Omental fat pad (tissue), 4 donors: ENCODE measurements at places on chromosomes 2 and 18.

DNA sequence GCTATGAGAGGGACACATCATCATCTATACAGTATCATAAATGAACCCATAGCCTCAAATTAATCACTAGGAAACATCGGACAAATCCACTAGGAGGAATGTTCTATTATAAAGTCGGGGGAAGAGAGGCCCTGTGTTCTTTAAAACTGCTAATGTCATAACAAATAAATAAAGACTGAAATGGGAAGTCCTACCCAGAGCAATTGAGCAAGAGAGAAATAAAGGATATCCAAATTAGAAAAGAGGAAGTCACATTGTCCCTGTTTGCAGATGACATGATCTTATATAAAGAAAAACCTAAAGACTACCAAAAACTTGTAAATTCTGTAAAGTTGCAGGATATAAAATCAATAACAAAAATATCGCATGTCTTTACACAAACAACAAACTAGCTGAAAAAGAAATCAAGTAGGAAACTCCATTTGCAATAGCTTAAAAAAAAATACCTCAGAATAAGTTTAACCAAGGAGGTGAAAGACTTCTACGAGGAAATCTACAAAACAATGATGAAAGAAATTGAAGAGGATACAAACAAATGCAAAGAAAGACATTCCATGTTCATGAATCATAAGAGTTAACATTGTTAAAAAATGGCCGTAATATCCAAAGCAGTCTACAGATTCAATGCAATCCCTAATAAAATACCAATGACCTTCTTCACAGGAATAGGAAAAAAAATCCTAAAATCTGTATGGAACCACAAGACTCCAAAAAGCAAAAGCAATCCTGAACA, 30.6 kb downstream of the RTN4 start:
- DNase-seq: no peak

DNA sequence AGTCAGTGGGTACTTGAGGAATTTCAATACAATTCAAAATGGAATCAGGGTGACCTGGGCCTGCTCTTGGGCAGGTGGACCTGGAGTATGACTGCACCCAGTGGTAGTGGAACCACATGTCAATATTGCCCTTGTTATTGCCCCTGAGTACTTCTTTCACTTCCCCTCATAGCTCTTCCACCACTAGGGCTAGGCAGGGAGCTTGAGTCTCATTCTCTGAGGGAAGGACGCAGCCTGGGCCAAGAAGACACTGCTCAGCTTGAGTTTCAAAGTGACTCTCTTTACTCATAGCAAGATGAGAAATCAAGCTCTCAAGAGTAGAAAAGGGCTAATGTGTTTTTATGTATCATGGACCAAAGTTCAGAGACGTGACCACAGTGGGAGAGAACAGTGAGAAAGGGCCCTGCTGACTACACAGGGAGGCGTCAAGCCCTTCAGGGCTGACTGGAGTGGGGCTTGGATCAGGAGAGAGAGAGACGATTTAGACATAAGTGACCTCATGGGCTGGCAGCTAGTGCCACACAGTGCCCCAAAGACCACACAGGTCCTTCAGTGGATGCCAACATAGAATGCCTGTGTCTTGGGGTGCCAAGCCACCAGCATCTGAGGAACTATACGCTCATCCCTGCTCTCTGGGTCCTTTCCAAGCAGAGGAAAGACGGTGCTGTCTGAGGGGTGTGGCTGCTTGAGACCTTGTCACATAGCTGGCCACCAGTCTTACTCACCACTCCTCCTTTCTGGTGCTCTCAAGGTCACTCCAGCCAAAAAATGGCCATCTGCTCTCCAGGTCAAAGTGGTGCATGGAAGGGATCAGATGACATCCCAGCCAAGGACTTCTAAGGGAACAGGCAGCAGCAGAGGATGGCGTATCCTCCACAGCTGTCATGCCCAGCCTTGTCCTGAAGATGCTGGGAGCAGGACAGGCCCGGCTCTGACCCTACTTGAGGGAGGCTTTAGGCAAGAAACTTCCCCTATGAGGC, 13.0 kb downstream of the PTMA start:
- DNase-seq: no peak

GRCh38 chr2:225010804-225011203, 31.5 kb downstream of the DOCK10 start:
- DNase-seq: no peak

GRCh38 chr2:44559108-44559507, 197.4 kb downstream of the CAMKMT start:
- no peak for DNase-seq

DNA sequence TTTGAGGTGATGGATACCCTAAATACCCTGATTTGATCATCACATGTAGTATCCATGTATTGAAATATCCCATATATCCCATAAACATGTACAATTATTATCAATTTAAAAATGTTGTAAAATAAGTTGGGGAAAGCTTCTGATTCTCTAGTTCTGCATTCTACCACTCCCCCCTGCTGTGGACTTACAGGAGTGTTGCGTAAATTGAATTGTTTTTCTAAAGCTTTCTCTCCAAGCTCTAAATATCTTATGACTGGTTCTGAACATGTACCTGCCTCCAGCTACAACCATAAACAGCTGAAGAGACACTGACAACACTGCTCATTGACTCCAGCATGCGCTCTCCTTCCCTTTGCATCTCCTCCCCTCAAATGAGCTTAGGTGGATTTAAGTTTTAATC, 145.2 kb downstream of the MGAT5 start:
- DNase-seq: no peak

GRCh38 chr2:19687017-19687659, 214.6 kb downstream of the TTC32 start:
- DNase-seq: no peak

DNA sequence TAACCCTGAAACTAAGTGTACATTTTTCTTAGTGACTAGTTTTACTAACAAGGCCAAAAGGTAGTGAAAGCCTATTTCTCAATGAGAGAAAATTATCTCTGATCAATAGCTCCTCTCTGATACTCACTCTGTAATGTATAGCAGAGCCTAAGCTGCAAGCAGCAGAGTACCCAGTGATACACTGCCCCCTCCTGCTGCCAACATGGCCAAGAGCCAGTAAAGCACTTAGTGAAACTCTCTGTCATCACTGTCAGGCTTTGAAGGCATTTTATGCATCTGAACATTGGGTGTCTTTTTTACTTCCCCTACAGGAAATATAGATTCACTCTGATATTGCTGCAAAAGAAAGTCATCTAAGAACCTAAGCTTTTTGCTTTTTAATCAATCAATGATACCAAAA, 784.1 kb upstream of the CDH7 start:
- no peak for DNase-seq

DNA sequence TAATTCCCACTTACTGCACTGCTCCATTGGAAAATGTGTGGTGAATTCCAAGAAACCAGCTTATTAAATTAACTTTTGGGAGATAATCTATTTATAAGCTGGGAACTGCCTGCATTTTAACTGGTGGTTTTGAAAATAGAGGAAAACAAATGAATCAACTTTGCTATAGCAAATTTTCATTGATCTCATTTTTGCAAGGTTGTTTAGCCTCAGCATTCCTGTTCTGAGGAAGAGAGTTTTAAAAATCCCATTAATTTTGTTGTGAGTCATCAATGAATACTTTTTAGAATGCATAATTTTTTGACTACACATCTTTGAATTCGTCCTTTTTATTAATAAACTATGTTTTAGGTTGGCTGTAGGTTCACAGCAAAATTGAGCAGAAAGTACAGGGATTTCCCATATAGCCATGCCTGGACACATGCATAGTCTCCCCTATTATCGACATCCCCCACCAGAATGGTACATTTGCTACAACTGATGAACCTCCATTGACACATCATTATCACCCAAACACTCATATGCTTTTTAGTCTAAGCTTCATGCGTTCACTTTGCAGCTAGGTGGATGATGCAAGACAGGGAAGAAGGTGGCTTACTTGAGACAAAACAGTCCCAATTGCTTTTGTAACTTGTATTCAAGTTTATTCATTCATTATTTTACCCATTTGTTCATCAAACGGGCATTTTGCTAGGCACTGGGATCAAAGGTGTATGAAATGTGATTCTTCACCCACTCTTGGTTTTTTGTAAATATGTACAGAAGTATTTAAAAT, 106.9 kb downstream of the ZNF521 start:
- no peak for DNase-seq

GRCh38 chr2:41031282-41031681, 579.4 kb upstream of the SLC8A1 start:
- DNase-seq: no peak

DNA sequence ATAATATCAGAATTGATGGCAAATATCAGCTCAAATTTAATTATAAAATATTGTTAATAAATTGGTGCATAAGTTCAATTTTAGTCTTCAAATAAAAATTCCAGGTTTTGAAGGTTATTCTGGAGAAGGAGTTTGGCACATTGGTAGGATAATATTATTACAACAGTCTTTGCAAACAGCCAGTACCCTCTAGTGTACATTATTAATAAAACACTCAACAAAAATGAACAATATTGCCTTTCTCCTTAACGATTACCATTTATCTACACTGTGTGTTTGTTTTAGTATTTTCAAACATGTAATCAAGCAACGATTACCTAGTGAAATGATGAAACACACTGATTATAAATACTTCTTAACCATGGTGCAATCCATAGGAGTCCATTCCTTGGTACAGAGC, 334.0 kb upstream of the FSIP2 start:
- no peak for DNase-seq

DNA sequence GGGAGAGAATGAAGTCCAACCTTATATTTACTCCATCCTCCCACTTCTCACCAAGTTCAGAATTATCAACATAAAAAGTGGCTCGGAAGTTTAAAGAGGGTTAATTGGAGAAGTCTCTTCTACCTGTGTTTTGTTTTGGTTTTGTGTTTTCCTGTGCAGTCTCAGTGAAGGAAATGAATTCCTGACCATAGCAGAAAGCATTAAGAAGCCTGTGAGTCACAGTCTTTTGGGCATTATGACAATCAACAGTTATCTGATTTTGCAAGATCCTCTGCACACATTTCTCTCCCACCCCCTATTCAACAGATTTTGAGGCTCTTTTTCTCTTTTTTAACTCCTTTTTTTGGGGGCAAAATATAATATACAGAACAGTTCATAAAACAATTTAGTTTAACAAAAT, 8.6 kb upstream of the RPL37A start:
- no peak for DNase-seq

GRCh38 chr2:60479226-60480088, 74.0 kb downstream of the BCL11A start:
- DNase-seq: no peak

DNA sequence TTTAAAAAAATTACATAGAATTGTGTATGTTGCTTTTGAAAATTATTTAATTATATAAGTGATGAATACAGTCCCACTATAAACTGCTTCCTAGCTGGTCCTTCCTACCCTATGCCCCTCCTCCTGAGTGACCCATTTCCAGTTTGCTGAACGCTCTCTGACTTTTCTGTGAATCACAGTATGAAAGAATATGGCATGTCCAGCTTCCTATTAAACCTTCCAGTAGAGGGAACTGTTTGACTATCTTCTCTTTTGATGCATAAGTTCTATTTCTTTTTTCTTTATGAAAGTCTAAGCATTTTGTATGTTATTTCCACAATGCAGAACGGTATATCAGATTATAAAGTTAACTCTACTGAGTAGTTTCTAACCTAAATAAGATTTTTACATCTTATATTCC, 41.3 kb downstream of the PSMG2 start:
- no peak for DNase-seq

DNA sequence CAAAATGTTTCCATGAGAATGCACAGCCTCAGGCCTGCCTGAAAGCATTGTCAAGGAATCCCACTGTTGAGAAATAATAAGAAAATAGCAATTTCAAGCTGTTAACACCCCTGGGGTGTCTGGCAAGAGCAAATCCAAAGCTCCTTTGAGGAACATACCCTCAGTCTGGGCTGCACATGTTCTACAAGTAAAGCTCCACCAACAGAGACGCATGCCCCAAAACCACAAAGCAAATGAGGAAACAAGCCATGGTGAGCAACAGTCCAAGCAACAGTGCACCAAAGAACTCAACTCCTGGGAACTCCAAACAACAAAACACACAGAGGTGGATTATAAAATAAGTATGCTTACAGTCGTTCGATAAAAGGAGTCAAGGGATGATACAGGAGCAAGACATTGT, 40.3 kb downstream of the CYP27C1 start:
- no peak for DNase-seq

GRCh38 chr2:134462275-134462674, 208.4 kb downstream of the MGAT5 start:
- no peak for DNase-seq

DNA sequence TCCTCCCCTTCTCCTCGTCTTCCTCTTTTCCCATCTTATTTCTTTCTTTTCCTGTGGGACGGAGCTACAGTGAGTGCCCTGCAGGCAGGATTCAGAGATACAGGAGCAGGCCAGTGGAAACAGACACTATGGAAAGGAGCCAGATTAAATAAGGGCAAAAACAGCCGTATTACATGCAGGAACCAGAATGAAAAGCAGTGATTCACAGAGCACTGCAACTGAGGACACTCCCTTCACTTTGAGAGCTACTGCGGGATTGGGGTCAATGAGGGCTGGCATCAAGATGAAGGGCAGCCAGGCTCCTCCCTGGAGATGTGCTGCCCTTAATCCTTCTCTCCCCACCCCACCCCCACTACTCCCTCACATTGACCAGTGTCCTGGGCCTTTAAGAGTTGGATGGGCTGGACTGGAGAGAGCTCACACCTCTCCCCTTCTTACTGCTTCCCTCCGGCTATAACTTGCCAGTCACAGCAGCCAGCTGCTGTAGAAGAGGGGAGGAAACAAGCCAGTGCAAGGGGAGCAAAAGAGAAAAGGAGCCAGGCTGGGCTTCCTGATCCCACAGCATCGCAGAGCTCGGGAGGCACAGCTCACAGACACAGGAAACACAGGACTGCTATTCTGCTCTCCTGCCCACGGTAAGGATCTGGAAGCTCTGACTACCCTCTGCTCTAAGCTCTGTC, at the start of gene PLCD4:
TSS of gene PLCD4 (plus strand) at position 464 of the 680 bp plus-strand sequence. CDS start 7,841 bp downstream, outside the sequence.
- no peak for DNase-seq

DNA sequence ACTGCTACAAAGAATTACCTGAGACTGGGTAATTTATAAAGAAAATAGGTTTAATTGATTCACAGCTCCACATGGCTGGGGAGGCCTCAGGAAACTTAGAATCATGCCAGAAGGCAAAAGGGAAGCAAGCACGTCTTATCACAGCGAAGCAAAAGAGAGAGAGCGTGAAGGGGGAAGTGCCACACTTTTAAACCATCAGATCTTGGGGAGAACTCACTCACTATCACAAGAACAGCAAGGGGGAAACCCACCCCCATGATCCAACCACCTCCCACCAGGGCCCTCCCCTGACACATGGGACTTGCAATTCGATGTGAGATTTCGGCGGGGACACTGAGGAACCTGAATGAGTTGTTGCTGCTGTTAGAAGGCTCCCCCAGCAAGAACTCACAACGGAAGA, 220.2 kb upstream of the PIEZO2 start:
- DNase-seq: no peak
